ENCODE measurements at places on chromosomes 1 and 21. TPM values are rescaled to one million over a fixed set of nuclear protein-coding genes. Genes with fewer than 3 reads are reported as not detected.

The ZNF670 gene
- polyA plus RNA-seq: 3.4 TPM

The BGLAP gene
- 2.8 TPM for polyA plus RNA-seq

The SMCP gene
- not detected for polyA plus RNA-seq

The PGLYRP3 gene
- polyA plus RNA-seq: not detected

The CHI3L1 gene
- polyA plus RNA-seq: 12.6 TPM

The MMEL1 gene
- polyA plus RNA-seq: 7.0 TPM

The NBPF6 gene
- not detected for polyA plus RNA-seq

The LIN28A gene
- polyA plus RNA-seq: not detected

The CCDC181 gene
- polyA plus RNA-seq: 0.30 TPM

The BMP8B gene
- 1.1 TPM for polyA plus RNA-seq

The TSPEAR gene
- polyA plus RNA-seq: 0.10 TPM

The DONSON gene
- polyA plus RNA-seq: 5.2 TPM

The ANKRD65 gene
- 25.5 TPM for polyA plus RNA-seq

The KLHL12 gene
- polyA plus RNA-seq: 19.3 TPM

The VHLL gene
- not detected for polyA plus RNA-seq

The CFHR2 gene
- not detected for polyA plus RNA-seq

The CYP4X1 gene
- polyA plus RNA-seq: 0.72 TPM

The NGF gene
- 14.7 TPM for polyA plus RNA-seq

The FAM43B gene
- 0.28 TPM for polyA plus RNA-seq

The TGFB2 gene
- 0.67 TPM for polyA plus RNA-seq

The OR6N1 gene
- polyA plus RNA-seq: not detected

The TSPAN2 gene
- polyA plus RNA-seq: 3.6 TPM

The SLAMF1 gene
- 3.6 TPM for polyA plus RNA-seq

All from adipose tissue (tissue), 3 donors.